Urinary bladder (tissue), 4 donors: ENCODE measurements at places on chromosomes 6 and 20.
A peak's percentile ranks its signal among the peaks of the same experiment; 100 is the strongest.

DNA sequence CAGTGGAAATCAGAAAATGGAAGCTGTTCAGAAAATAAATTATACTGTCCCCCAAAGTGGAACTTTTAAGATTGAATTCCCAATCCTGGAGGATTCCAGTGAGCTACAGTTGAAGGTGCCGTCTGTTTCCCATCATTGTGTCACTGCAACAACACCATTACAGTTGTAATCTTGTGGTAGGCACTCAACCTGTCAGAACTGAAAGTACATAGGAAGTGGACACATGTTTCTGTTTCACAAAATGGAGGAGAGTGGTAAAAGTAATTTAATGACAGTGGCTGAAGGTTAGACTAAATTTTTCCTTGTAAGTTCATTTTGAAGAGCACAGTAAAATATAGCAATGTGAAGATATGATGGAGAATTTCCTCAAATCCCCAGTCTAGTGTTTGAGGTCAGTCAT lies 70.0 kb downstream of the CD109 start:
- no peak for DNase-seq

GRCh38 chr6:54860739-54861138 lies 14.2 kb downstream of the FAM83B start:
- DNase-seq: no peak

DNA sequence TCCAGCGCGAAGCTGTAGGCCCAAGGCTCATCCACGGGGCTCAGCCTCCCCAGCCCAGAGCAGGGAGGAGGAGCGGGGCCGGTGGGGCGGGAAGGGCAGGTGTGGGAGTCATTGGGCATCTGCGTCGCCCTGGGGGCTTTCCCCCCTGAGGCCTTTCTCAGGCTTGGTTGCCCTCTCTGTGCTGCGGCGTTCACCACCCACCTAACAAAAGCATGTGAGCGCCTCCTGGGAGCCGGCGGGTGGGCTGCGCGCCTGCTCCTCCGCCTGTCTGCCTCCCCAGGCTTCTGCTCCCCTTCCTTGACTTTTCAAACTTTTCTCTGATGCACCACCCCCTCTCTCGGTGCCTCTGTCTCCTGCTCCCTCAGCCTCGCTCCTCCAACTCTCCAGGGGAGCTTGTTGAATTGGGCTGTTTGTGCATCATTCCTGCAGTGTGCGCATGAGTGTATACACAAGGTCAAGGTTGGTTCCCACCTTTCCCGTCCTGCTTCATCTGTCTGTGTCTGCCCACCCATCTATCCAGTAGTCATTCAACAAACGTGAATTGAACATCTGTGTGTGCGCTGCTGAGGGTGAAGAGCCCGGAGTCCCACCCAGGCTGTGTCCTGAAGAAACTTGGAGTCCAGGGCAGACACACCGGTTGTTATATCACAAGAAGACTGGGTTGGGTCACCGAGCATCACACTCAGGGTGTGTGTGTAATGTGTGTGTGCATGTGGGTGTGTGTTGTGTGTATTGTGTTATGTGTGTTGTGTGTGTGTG lies 82.4 kb upstream of the NNAT start:
- no peak for DNase-seq

GRCh38 chr6:150395388-150396009 lies 26.7 kb downstream of the IYD start:
- DNase-seq: no peak

DNA sequence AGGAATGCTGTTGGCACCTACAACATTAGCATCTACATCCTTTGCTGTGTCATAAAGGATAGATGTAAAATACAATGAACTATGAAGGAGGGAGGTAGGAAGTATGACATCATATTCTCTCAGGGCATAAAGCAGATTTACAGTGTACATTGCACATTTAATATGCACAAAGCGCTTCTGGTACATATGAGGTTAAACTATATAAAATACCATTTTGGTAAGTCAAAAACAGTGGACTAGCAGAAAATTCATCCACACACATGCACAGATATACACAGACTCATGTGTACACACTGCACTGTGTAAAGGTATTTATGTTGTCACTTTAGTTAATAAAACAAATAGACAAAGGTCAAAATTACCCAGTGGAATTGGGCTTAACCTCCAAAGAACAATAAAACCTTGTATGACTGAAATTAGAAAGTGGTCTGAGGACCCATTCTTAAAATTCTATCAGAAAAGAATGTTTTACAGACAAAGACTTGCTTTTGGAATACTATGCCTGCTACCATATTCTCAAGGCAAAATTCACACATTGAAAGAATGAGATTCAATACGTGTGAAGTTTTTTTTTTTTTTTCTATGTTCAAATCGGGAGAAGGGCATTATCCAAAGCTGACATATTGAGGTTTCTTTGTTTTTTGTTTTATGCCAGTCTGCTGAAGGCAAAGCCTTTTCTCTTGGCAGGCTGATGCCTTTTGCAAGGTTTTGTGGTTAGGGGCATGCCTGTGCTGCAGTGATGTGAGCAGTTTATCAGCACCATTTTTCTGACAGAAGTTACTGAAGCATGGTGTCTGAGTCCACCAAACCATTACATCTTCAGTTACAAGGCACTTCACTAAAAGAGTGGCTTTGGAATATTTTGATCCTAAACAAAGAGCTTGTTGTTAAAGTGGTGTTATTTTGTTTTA lies 199.0 kb downstream of the PLCB1 start:
- DNase-seq: no peak

DNA sequence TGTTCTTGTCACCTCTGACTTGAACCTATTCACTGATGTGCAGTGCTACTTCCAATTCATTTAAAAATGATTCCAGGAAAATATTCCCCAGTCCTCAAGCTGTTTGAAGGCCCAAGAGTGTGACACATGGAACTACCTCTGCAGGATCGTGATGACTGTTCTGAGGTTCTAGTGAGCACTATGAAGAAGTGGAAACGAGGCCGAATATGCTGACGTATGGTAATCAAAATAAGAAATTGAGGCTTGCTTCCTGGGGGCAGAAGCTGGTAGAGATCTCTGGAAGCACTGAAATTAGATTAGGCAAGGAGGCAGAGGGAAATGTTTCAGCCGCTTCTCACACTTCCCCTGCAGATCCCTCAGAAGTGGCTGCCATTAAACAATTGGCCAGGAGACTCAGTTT lies 15.7 kb downstream of the TMEM242 start:
- no peak for DNase-seq

GRCh38 chr6:20029979-20030378 lies 182.3 kb downstream of the MBOAT1 start:
- no peak for DNase-seq

DNA sequence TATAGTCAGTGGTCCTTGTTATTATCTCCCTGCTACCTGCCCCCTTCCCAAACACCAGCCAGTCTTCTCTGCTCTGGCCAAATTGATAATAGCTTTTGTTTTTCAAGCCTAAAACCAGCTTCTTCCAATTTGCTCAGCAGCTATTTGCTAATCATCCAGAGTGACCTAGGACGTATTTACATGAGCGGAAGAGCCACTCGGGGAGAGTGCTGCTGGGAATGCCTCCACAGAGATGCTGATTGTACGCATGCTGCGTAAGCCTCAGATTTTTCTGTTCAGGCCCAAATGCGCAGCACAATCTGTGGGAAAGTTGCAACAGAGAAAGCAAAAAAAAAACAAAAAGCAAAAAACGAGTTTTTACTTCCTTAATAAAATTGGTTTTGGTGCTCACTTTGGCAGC lies 24.4 kb upstream of the ID1 start:
- no peak for DNase-seq

DNA sequence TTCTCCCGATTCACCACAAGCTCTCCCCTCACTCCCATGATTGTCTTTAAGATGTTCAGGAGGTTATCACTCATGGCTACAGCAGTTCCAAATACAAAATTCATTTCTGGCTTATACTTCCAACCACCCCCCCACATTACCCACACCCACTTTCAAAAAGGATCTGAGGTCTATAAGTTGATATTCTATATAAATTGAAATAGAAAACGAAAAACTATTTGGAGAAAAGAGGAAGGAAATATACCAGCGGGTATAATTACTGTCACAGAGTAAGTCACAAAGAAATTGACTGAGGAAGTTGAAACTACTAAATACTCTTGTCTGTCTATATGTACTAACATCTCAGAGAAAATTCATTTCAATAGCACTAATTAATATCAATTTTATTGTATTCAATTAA lies 112.7 kb upstream of the TNFAIP3 start:
- DNase-seq: no peak

- no peak for DNase-seq
These were observed 193.6 kb upstream of the SLC24A3 start for GRCh38 chr20:19018881-19019280.

GRCh38 chr20:916825-917224 lies 691 bp upstream of the ANGPT4 start:
- no peak for DNase-seq

DNA sequence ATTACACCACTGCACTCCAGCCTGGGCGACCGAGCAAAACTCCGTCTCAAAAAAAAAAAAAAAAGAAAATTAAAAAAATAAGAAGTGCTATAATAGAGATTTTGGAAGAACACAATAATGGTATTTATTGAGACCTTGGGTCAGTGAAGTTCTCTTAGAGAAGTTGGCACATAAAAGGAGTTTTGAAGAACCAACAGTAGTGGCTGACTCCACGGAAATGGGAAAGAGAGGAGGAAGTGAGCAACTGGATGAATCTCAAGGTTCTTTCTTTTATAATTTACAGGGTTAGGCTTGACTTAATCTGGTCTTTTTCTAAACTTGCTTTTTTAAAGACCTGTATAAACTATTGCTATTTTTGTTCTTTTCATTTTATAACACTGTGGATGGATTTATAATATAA lies 52.8 kb downstream of the TOMM6 start:
- no peak for DNase-seq

GRCh38 chr6:357261-357790 lies 34.2 kb upstream of the IRF4 start:
- DNase-seq: no peak

GRCh38 chr6:98942263-98942803 lies 5.4 kb downstream of the FBXL4 start:
- no peak for DNase-seq

- DNase-seq: no peak
These were observed 738.3 kb downstream of the DOK5 start for GRCh38 chr20:55213653-55214052.

DNA sequence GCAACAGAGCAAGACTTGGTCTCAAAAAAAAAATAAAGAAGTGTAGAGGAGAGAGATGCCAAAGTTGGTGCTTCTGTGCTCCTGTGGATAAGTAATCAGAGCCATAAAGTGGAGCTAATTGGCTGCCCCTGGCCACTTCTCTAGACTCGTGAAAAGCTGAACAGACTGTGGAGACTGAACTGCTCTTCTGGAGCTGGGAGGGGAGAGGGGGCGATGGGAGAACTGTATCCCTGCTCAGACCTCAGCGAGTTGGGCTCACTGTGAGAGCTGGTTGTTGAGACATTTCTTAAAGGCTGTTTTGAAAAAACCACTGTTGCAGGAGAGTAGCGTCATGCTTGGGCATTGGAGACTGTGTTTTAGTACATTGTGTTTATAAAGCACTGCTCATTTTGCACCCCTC lies 125.7 kb downstream of the TCP11 start:
- no peak for DNase-seq

- peak; percentile 40 for DNase-seq
These were observed at the start of gene KHDC1 for GRCh38 chr6:73262671-73263569. KHDC1 (minus strand) TSS chr6:73263196; CDS start chr6:73242517, 20,679 bp downstream.

DNA sequence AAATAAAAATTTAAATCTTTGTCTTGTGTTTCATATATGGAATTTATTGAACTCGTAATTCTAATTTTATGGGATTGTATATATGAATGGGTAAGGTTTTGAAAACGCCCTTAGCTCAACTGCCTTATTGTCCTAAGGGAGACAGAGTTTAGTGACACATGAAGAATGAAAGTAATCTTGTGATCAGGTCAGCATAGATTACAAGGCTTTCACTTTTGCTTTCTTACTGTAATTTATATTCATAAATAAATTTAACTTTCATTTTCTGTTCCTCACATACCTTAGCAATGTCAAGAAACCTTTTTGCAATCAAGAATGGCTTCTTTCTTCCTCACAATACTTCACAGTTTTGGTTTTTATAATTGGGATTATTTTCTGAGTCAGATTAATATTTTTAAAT lies 14.4 kb downstream of the KPNA5 start:
- DNase-seq: no peak

DNA sequence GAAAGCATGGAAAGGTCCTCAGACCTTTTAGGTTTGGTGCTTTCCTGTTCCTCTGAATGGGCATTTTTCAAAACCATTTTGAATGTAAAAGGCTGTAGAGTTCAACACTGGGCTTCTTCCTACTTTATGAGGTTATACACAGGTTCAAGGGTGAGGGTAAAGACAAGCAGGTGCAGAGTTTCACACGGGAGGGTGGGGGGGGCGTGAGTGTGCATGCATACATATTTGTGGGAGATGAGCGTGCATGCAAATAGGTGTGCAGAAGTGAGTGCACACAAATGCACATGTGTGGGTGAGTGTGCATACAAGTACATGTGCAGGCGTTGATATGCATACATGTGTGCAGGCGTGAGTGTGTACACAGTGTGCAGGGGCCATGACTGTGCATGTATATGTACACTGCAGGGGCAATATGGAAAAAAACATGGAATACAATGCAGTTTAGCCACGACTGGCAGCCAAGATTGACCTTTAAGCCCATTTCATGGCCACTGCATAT lies 183.1 kb downstream of the GMPR start:
- DNase-seq: no peak

GRCh38 chr6:84926189-84927155 lies 162.1 kb upstream of the TBX18 start:
- no peak for DNase-seq

GRCh38 chr6:21712213-21712612 lies 118.7 kb downstream of the SOX4 start:
- no peak for DNase-seq

DNA sequence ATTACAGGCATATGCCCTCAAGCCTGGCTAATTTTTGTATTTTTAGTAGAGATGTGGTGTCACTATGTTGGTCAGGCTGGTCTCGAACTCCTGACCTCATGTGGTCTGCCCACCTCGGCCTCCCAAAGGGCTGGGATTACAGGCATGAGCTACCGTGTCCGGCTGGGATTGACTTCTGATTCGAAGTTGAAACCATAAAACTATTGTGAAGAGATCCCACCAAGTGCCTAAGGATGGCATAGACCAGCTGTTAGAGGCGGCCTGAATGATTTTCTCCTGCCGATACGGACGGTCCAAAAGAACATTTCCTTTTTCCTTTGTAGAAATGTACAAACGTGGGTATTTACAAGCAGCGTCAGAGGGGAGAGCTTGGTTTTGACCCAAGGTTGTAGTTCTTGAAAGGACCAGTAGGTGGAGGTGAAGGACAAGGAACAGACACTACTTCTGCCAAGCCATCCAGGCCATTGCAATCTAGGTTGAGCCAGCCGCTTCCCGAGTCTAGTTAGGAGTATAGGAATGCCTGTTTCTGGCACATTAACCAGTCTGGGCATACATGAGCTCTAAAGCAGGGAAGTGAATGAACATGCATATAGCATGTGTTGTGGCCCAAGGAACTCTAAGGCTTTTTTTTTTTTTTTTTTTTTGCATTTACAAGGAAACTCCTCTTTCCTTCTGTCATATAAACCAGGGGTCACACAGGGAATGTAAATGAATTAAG lies 29.0 kb downstream of the MOCS3 start:
- peak; percentile 86 for DNase-seq
